ENCODE measurements at places on chromosomes 1 and 21.
A peak's percentile ranks its signal among the peaks of the same experiment; 100 is the strongest.

- no peak for DNase-seq
These were observed 16.5 kb upstream of the PKP1 start for GRCh38 chr1:201266774-201267173.

- DNase-seq = no peak
These were observed 25.7 kb downstream of the AKNAD1 start for GRCh38 chr1:108831225-108831624.

- no peak for DNase-seq
These were observed 9.5 kb downstream of the CTSK start for GRCh38 chr1:150798525-150798924.

DNA sequence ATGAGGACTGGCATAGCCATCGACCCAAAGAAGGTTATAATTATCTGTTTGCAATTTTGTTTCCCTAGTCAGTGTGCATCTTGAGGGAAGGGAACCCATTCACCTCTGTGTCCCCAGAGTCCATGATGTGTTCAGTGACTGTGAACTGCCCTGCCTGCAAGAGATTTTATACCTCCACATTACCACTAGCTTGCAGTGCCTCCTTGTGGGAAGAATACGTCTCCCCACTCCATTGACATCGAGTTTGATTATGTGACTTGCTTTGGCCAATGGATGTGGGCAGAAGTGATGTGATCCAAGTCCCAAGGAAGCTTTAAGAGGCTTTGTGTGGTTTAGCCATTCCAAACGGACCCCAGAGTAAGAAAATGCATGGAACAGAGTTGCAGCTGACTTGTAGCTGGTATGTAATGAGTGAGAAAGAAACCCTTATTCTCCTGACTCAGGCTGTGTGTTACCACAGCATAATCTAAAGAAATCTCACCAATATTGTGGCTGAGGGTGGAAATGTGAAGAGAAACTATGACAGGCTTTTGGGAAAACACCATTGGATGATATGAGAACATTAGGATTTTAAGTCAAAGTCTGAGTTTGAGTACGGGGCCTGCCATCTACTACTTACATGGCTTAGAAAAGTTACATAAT, 47.8 kb upstream of the NRDC start:
- no peak for DNase-seq

DNA sequence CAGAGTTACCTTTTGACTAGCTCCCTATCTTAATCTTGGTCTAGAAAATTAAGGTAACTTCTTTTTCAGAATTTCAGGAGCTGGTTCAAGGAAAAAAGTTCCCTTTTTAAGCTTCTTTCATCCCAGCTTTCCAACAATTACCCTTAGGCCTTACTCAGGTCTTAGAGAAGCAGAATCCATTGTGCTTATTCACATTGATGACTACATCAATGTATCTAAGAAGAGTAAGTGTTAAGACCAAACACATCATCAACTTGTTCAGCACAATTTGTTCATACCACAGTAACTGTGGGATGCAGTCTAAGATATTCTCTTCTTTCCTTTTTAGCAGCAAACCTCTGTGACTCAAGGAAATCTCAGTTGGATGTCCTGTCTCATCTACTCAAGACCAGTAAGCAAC, 4.1 kb downstream of the MRPL9 start:
- no peak for DNase-seq

DNA sequence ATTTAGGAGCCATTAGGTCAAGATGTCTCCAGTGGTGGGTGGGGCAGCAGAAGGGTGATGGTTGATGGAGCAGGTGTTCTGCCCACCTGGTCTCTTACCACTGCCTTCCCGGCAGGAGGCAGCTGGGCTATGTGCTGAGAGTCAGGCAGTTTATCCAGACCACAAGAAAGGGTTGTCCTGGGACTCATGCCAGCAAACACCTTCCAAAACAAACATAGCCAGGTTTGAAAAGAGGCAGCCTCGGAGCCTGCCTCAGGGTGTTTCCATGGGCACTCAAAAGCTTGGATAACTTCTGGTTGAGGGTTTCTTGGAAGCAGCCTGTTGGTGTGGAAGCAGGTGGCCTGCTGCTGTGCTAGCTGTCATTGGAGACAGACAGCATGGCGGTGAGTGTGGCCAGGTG, 187.2 kb downstream of the PCP4 start:
- peak; percentile 99 for DNase-seq

DNA sequence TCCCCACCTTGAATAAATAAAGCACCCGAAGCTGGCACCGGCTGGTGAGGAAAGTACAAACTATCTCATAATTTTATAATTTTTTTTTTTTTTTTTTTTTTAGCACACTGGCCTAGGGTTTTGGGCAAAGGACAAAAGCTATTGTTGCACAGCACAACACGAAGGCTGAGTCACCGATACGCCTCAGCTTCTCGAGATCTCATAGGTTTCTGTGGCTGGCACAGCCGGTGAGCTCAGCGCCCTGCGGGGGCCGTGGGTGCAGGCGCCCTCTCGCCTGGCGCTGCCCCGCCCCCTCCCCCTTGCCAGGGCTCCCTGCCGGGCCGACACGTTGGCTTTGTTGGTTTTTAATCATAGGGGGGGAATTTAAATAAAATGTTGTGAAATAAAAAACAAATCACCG, 17.2 kb downstream of the CASZ1 start:
- peak; percentile 92 for DNase-seq

- no peak for DNase-seq
These were observed 173.2 kb downstream of the RRAGC start for GRCh38 chr1:38686167-38686926.

- DNase-seq = no peak
These were observed 31.4 kb downstream of the RHBG start for GRCh38 chr1:156400191-156400935.

GRCh38 chr1:212721388-212722247, 22.0 kb upstream of the BATF3 start:
- no peak for DNase-seq

DNA sequence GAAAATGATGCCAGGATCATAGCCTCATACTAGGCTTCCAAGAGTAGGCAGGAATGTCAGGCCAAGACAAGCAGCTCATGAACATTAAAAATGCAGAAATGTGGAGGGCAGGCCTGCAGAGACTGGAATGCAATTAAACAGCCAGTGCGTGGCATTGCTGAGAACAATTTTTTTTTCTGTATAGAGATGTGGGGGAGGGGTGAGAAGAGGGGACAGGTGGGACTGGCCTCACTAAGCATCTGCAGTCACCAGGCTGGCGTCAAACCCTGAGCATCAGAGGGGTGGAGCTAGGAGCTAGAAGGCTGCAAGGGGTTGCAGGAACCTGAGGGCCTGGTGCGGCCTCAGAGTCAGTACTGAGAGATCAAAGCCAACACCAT, 114.1 kb downstream of the TNR start:
- no peak for DNase-seq

DNA sequence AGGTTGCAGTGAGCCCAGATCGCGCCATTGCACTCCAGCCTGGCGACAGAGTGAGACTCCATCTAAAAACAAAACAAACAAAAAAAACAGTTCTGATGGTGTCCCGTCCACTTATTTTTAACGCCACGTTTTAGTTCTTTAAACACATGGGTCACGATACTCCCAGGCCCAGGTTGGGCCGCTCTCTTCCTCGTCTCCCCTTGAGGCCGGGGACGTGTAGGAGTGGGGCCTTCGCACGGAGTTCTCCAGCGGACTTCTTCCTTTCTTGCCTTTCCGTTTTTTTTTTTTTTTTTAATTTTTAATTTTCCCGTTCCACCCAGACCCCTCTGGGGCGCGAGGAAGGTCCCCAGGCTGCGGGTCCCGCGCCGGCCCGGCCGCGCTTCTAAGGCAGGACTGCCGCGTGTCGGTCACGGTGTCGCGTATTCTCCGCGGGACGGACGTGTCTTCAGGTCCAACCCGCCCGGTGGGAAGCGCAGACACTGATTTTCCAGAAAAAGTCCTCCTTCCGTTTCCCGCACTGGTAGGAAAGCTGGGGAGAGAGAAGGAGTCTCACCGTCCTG, 47.5 kb upstream of the SLC19A1 start:
- no peak for DNase-seq

DNA sequence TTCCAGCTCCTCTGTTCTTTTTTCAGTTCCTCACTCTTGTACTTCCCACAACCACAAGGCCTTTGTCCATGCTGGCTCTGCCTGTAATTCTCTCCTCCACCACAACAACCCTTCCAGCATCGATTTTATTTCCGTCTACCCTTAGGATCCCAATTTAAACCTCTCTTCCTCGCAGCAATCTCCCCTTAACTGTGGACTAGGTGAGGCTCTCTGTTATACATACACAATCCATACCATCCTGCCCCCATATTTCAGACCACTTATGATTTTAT, 90.4 kb upstream of the ZC3H11B start:
- no peak for DNase-seq

DNA sequence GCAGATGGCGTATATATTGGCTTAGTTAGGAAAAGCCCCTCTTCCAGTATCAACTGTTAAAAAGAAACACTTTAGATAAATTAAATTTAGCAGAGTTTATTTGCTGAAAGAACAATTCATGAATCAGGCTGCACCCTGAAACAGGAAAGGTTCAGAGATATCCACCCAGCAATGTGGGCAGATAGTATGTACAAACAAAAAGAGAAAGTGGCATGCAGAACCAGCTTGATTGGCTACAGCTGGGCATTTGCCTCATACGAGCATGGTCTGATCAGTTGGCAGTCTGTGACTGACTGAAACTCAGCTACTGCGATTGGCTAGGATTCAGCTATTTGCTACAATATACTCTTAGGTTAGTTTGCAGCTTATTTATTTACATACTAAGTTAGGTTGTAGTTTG, 98.2 kb downstream of the ZC3H11B start:
- DNase-seq = no peak

DNA sequence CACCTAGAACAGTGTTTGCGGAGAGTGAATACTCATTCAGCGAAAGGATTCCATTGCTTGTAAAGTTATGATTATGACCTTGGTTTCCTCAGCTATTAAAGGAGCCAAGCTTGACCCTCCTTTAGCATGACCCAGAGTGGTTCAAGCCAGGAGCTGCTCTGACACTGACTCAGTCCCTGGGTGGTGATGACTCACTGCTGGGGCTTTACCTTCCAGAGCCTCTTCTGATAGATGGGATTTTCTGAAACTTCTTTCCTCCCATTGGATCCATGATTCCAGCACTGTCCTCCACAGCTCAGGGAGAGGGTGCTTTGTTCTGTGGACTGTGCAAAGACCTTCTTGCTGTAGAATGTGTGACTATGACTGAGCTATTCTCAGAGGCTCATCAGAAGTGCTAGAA, 77.4 kb downstream of the S1PR1 start:
- DNase-seq = no peak

- DNase-seq = peak; percentile 37
These were observed 91.8 kb upstream of the GJB5 start for GRCh38 chr1:34663031-34663430.

DNA sequence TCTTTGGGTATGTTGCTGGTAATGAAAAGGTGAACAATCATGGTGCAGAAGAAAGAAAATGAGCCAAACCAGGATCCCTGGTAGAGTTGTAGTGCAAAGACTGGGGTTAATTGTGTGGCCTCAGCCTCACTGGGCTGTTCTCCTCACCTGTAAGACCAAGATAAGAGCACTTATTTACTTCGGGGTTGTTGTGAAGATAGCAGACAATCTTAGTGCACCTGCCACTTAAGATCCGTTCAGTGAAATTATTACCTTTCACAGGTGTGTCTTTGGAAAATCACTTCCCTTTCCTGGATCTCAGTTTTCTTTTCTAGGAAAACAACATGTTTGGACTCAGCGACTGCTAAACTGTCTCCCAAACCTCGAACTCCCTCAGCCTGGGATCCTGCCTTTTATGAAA, 1.3 kb upstream of the FGGY start:
- DNase-seq = no peak

DNA sequence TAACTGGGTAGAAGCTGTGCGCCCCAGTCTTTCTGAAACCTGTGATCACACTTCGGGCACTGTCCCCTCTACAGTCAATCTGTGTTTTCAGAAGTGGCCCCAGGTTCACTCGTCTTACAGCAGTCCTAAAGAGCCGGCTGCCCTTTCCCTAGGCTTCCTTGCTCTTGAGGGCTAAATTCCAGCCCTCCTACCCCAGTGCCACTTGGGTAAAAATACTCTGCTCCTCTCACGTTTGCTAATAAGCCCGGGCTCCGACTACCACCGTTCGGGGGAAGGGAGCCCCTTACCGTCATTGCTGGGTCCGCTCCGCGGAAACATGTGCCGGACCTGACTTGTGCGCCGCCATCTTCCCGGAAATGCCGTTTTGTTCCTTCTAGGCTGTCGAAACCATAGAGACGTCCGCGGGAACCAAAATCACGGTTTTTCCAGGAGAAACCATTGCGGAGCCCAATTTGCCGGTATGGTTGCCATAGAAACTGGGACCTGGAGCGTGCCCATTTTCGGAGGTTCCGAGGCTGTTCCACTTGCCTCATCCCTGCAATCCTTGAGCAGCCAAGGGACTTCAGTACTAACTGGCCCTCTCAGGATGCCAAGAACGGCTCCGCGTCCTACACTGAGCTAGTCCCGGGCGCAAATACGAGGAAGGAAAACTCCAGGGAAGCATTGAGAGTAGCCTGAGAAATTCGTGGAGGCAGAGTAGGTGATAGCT, at the start of gene GPATCH4:
Gene GPATCH4 (minus strand): TSS at position 358 of the 709 bp plus-strand sequence.
- peak; percentile 81 for DNase-seq

DNA sequence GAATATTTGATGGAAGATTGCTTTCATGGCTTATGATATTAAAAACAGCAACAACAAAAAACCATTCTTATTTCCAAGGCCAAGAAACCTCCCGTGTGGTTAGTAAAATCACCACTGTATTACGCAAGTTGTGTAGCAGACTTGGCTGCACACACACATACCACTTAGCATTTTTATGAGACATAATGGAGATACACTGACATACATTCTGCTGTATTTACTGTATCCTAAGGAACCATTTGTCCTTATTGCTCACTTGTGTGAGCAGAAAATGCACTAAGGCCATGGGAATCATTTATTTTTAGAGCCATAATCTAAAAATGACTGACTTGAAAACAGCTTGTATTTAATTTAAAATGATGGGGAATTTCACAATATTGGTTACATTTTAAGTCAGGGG, 584 bp upstream of the C1orf141 start:
- no peak for DNase-seq

DNA sequence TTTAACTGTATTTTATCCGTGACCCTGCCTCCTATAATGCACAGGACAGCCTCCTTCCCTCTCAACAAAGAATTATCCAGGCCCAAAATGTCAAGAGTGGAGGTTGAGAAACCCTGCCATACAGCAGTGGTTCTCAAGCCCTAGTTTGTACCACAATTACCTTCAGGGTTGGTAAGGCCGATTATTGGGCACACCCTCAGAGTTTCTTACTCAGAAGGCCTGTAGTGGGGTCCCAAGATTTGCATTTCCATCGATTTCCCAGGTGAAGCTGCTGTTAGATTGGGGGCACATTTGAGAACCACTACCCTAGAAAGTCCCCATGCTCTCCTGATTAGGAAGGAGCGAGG, 400 bp upstream of the PGBD2 start:
- DNase-seq = no peak
